Glutamatergic neuron (in vitro differentiated cells): ENCODE measurements at places on chromosomes 2 and 18.

- DNase-seq = no peak
Observed at GRCh38 chr2:153074207-153074606, 355.8 kb downstream of the ARL6IP6 start.

DNA sequence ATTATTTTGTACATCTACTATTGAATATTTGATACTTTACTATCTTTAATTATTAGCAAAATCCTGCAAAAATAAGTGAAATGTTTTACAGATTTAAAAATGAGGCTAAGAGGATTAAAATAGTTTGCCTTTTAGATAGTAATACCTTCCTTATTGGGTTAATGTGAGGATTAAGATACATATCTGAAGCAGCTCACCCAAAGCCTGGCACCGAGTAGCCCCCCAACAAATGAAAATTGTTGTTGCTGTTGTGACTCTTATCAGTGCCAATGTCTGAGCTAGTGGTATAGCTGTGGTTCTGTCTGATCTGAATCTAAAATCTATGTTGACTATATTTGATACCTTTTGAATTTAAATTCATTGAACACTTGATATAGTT lies 34.6 kb downstream of the GULP1 start:
- no peak for DNase-seq

DNA sequence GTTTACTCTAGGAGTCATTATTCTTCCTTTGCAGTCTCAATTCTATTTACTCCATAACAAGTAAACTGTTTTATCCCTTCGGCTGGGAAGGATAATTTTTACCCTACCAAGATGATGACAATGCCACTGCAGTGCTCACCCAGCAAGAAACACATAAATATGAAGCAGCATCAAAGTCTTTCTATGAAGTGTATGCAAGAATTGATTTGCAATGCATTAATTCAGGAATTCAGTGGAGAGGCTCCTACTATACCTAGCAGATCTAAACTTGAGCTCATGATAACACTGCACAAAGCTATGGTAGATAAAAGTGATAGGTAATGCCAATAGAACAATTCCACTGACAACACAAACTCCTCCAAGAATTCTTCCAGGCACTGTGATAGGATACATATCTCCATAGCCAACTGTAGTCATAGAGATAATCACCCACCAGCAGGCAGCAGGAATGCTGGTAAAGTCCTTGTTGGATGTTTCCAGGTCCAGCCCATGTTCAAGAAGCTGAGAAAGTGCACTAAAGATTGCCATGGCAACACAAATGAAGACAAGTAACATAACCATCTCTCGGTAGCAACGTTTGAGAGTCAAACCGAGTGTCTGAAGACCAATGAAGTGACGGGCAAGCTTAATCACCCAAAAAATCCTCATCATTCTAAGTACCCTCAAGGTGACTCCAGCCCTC lies 49.9 kb downstream of the KCNG3 start:
- DNase-seq = no peak

- no peak for DNase-seq
Observed at GRCh38 chr2:98212092-98213000, 125.4 kb downstream of the VWA3B start.

DNA sequence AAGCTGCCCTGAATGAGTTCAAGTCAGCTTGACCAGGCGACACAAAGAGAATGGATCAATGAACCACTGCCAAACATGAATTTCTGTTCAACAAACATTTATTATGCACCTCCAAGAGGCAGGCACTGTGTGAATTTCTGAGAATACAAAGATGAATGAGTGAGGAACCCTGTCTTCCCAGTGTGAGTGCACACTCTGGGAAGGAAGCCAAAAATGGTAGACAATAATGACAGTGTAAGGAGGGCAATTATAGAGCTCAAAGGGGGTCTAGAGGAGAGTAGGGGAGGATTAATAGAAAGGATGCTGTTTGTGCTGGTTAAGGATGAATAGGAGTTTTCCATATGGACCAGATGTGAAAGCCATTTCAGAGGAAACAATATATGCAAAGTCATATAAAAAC lies 213.4 kb downstream of the DCC start:
- no peak for DNase-seq

DNA sequence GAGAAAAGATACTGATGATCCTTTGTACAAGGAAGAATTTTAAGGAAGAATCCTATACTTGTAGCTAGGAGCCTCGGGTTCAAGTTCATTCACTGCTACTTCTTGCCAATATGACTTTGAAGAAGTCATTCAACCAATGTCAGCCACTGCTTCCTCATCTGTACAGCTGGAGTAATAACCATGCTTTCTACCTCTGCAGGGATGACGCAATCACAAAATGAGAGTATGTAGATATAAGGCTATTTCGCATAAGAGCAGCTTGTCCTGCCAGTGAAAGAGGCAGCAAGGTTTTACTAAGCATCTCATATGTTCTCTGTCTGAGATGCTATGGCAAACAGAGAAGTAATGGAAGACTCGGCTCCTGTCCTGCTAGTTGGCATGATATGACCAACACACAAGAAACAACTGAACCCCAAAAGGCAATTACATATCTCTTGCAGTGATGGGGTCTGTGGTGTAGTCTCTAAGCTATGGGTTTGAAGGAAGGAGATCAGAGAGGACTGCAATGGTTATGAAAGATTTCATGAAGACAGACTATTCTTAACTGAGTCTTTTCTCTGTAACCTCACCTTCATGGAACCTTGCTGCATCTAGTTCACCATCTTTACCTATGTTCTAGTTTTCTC lies 9.2 kb downstream of the AAK1 start:
- DNase-seq = no peak

- no peak for DNase-seq
Observed at GRCh38 chr2:121721926-121722325, 14.7 kb downstream of the NIFK start.

- DNase-seq = no peak
Observed at GRCh38 chr18:12310762-12311161, 2.7 kb downstream of the TUBB6 start.

DNA sequence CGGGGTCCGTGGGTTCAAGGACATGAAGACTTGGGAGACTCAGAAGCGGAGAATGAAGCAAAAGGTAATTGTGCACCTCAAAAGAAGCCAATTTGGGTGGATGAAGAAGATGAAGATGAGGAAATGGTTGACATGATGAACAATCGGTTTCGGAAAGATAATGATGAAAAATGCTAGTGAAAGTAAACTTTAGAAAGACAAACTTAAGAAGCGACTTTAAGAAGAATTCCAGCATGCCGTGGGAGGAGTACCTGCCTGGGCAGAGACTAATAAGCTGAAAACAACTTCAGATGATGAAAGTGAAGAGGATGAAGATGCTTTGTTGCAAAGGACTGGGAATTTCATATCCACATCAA lies 43.5 kb downstream of the PSTPIP2 start:
- DNase-seq = no peak

DNA sequence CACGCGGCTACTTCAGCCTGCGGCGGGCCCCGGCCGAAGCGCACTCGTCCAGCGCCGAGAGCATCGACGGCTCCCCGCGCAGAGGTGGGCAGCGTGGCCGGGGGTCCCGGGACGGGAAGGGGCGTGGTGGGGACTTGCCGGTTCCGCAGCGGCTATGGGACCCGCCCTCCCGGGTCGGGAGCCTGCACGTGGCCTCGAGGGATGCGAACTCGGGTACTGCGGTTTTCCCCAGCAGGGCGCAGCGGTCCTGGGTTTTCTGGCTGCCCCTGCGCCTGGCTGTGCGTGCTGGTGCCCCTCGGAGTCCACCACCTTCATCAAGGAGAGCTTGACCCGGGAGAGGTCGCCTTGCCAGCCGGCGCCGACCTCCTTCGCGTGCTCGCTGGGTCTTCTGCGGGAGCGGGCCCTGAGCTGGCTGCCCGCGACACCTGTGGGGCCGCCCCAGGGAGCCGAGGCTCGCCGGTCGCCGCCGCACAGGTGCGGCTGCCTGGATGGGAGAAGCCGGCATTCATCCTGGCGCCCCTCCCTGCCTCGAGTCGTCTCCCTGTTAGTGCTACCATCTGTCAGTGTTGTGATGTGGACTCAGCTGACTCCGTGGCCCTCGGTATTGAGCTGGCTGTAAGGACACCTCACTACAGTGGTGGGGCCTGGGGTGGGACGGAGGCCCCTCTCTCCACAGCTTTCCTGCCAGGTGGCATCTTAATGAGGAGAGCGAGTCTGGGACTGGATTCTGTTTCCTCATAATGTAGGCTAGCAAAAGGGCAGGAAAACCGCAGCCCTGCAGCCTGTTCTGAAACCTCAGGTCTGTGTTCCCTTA lies 177.3 kb downstream of the AGAP1 start:
- peak; percentile 47 for DNase-seq

DNA sequence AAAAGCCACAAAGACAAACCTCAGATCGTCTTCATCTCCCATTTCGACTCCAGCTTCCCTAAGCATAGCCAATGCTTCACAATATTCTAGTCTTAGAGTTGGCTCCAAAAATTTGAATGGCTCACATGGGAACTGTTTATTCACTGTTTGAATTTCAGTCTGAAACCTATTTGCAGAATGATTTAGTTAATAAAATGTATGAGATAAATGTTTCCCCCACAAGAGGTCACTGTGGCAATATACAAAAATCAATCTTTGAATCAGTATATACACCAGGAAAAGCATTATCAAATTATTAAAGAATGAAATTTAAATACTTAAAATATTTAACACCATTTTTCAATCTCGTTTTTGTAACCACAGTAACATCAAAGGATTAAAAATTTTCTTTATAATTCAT lies 40.0 kb upstream of the MCM6 start:
- no peak for DNase-seq

DNA sequence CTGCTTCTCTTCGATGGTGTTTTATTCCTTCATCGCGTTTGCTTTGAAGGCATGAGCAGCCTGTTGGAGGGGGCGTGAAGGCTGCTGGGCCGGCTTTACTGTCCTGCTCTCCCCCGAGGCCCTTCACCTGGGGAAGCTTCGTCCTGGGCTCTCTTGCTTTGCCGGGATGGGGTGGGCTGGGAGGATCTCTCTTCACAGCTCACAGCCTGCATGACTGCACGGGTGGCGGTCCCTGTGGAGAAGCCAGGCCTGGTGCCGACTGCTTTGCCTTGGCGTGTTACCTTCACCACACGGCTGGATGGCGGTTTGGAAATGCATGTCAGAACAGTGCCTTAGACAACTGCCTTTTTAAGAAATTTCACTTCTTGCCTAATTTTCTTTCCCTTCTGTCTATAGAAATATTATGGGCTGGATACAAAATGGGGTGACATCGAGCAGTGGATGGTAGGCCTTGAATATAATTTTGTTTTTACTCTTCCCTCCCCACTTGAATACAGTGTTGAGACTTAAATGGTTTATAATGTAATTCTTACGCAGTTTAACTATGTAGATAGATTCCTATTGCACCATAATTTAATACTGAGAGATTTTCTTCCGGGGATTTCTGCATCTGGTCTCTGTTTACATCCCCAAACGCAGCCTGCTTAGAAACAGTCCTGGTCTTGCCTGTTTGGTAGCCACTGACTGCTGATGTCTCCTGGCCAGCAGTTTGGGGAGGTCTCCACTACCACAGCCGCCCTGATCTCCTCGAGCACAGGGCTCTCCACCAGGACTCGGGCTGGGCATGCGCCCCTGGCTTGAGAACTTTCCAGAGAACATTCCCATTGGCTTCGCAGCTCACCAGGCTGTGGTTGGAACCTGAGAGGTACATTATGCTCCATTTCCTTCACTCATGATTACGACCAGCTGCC lies 81.0 kb upstream of the RBM44 start:
- DNase-seq = no peak

DNA sequence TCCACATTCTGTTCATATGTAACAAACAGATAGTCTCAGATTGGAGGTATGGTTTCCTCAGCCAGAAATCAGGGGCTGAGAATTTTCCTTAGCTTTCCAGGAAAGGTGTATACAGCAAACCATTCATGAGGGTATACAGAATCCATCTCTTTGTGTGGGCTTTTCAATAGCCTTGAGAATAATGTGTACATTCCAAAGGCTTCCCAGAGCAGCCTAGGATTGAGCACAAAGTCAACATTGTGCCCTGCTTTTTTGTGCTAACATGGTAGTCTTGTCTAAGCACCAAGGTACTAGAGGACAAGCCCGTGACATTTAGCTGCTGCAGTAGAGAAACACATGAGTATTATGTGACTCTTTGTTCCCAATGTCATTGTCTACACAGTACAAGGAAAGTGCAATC lies 322.1 kb upstream of the TANK start:
- no peak for DNase-seq

GRCh38 chr2:23464156-23464555 lies 79.2 kb downstream of the KLHL29 start:
- no peak for DNase-seq

GRCh38 chr2:188766471-188766856 lies 207.7 kb upstream of the COL3A1 start:
- DNase-seq = no peak

DNA sequence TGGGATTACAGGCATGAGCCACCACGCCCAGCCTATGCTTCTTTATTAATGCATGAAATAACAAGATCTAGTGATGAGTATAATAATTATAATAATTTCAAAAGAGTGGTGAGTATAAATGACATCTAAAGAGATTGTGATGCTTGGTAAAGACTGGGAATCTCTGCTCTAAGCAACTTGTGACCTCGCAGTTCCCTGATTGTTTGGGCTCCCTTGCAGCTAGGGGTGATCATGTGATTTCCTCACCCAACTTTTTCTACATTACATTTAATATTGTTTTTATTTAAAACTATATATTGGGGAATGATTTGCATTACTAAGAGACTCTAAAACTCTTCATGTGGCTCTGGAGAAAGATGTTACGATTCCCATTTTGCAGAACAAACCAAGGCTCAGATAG lies 4.1 kb upstream of the PPM1B start:
- no peak for DNase-seq

DNA sequence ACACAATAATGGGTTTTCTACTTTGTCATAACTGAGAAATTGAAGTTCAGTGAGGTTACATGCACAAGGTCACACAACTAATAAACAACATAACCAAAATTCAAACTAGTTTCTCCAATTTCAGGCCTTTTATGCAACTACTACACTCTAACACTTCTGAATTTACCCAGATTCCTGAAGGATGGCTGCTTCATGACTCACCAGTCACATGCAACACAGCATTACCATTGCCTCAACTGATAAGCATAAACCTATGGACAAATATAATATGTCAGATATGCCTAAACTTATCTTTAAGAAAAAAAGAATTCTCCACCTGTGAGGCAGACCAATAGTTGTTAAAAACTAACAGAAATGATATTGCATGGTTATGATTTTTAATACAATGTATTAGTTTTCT lies 586.5 kb upstream of the SLC8A1 start:
- no peak for DNase-seq

- DNase-seq = no peak
Observed at GRCh38 chr18:49305688-49306336, 154.6 kb downstream of the DYM start.

DNA sequence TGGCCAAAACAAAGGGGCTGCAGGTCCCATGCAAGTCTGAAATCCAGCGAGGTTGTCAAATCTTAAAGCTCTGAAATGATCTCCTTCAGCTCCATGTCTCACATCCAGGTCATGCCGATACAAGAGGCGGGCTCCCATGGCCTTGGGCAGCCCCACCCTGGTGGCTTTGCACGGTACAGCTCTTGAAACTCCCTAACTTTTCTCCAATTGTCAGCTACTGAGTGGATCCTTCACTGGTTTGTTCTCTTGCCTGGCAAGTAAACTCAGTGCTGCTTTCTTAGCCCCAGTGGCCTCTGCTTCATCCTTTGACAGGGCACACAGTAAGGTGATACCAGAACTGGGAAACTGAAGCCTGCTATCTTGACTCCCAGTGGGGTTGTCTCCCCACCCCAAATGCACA lies 26.3 kb downstream of the SERPINB13 start:
- no peak for DNase-seq

- DNase-seq = peak; percentile 33
Observed at GRCh38 chr2:69741229-69741574, 732 bp upstream of the ANXA4 start.
